Umbilical cord (tissue), 2 donors: ENCODE measurements at places on chromosomes 1 and 21.

DNA sequence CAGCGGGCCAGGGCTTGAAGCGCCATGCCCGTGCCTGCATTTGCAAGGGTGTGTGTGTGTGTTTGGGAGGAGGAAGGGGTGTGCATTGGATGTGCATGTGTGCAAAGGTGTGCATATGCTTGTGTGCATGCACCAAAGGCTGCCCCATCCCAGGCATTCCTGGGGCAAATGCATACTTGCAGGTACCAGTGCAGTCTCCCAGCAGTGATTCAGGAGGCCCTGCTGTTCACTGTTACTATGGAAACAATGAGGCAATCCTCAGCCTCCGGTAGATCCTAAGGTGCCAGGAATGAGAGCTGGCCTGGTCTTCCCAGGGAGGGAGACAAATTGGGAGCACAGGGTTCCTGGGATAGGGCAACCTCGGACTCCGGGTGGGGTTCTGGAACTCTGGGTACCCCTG lies 7.5 kb upstream of the FNDC5 start:
- DNase-seq: no peak

DNA sequence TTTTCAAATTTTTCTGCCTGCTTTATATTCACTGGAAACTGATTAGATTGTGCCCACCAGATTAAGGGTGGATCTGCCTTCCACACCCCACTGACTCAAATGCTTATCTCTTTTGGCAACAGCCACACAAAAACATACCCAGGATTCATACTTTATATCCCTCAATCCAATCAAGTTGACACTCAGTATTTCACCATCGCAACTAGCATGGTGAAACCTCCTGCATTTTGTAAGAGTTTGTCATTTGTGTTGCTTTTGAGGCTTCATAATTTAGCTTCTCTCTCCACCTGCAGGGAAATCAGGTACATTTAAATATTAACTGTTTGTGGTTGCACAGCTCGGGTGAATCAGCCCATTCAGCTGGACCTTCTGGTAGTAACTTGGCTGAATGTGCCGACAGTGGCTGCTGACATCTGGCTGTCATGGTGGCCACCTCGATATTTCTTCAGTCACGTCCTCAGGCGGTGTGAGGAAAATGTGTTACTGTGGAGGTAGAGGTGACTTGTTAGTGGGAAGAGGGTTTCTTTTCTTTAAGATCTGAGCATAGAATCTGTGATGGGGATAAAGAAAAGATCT lies 224.0 kb downstream of the PTBP2 start:
- DNase-seq: peak; percentile 27

DNA sequence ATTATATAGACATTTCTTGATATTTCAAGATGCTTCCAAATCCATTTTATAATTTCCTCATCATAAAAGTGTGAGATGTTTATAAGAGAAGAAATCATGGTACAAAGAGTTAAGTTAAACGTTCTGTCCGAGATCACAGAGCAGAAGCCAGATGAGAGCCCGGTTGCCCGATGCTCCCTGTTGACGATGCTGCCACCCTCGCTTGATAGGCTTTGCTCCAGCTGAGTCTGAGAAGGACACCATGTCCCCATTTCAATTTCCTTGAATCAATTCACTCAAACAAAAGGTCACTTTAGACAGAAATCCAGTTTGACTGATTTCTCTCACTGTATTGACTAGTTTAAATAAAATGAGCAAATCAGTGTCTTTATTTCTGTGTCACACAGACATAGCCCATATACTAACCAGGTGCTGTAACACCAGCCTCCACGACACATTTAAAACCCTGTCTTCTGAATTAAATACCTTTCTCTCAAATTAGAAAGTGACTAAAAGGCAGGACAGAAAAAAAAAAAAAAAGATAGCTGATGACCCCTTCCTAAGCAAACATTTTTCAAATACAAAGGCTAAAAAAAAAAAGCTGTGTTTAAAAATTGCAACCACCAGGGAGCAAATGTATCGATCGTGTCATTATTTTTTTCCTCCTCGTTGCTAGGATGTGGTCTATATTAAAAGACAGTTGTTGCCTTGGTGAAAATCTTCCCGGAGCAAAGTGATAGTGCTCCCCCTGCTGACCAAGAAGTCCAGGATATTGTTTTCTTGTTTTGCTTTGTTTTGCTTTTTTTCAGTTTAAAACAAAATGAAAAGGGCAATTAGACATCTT lies 35.2 kb downstream of the DNASE2B start:
- peak; percentile 78 for DNase-seq

GRCh38 chr1:180210008-180210620 lies 19.9 kb upstream of the LHX4 start:
- DNase-seq: no peak

- DNase-seq: no peak
Observed at GRCh38 chr1:244319283-244320132, 132.2 kb downstream of the ADSS2 start.

GRCh38 chr1:21319447-21320407 lies 29.5 kb upstream of the ECE1 start:
- DNase-seq: no peak

DNA sequence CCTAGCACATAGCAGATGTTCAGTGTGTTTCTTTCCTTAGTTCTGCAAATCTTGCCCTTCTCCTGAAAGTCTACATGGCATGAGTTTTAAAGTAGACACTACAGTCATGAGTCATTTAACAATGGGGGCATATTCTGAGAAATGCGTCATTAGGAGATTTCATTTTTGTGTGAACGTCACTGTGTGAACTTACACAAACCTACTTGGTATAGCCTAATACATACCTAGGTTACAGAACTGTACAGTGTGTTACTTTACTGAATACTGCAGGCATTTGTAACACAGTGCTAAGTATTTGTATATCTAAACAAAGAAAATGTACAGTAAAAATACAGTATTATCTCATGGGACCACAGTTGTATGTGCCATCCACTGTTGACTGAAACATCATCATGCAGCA lies 10.0 kb downstream of the TTF2 start:
- no peak for DNase-seq

DNA sequence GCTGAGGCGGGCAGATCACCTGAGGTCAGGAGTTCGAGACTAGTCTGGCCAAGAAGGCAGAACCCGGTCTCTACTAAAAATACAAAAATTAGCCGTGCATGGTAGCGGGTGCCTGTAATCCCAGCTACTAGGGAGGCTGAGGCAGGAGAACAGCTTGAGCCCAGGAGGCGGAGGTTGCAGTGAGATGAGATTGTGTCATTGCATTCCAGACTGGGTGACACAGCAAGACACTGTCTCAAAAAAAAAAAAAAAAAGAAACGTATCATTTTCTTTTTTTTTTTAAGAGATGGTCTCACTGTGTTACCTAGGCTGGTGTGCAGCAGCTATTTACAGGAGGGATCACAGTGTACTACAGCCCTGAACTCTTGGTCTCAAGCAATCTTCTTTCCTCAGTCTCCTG lies 47.3 kb downstream of the ITGB3BP start:
- no peak for DNase-seq

- no peak for DNase-seq
Observed at GRCh38 chr1:32332290-32333079, 3.5 kb downstream of the MARCKSL1 start.

- DNase-seq: peak; percentile 89
Observed at GRCh38 chr1:4718071-4718470, 63.7 kb downstream of the AJAP1 start.

DNA sequence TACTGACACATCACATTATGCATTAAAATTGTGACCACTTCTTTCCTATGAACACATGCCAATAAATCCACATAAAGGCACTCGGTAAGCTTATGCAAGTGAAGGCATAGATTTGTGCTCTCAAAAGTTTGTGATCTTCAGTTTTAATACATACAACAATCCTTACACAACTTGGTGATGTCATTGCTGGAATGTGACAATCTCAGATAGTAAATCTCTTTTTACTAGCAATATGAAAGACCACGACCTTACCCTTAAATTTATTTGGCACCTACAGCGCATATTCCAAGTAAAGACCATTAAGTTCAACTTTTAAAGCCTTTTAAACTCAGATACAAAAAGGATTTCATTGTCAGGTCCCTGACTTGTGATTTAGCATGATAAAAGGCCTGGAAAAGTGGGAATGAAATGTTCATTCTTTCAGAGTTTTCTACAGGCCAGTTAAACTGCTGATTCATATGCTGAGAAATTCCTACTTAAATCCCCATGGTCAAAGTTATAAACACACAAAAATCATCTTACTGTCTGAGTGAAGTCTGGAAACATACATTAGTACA lies 157.4 kb downstream of the SIPA1L2 start:
- peak; percentile 93 for DNase-seq
